ENCODE measurements at places on chromosomes 7 and 10.

GRCh38 chr7:1076184-1077072 is 11.5 kb upstream of the GPER1 start:
- DNase-seq, result no peak

- DNase-seq, result no peak
These were observed 126.1 kb upstream of the FRMD4A start for GRCh38 chr10:14456870-14457266.

DNA sequence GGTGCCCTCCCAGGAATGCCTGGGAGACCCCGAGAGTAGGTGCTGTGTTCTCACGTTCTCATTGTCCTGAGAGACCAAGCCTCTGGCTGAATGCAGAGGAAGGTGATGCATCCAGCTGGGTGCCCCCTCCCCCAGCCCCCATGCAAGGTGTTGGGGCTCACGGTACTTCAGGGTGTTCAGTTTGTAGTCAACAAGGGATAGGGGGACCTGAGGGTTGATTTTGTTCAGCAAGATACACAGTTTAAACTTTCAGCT is 60.4 kb upstream of the DUSP5 start:
- DNase-seq, result no peak

DNA sequence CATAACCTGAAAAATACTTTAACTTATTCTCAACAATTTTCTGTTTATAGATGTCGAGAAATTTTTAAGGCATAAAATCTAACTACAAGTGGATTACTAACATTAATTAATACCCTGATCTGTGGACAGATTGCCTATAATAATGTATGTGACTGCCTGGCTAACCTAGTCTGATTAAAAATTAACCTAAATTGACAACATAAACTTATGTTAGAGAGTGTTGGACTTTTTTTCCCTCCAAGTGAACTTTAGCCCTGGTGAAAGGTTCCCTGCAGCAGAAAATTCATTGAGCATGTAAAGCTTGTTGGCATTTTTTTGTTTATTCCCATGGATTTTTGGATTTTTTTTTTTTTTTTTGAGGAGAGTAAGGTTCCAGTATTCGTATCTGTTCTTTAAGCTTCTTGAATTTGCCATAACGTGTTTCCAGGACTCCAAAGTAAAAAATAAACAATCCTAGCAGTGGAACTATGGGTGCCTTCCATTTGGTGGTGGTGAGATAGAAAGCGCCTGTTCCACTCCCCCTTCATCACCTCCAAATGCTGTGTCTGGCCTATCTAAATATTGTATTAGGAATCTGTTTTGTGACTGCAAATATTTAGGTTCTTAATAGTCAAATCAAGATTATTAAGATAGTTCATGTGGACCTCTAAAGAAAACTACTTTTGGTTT is 36.1 kb downstream of the NET1 start:
- no peak for DNase-seq

DNA sequence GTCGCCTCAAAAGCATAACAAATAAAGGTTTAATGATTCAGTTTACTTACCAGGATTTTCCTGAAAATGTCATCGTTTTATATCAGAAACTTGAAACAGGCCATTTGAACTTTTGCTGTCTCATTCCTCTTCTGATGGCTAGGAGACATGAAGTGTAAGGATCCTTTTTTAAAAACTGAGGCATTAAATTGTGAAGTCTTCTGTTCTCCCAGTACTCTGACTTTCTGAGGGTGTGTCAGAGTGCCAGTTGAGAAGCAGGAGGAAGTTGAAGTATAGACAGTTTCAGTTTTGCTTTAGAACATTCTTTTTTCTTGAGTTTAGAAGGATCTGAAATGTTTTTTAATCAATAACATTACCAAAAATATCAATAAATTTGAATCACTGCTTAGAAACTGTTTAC is at the start of gene SAMD9L:
Gene SAMD9L, minus strand, starts transcription at position 242 of the 400 bp plus-strand sequence. CDS start 12,414 bp downstream, outside the sequence.
- peak; percentile 35 for DNase-seq

DNA sequence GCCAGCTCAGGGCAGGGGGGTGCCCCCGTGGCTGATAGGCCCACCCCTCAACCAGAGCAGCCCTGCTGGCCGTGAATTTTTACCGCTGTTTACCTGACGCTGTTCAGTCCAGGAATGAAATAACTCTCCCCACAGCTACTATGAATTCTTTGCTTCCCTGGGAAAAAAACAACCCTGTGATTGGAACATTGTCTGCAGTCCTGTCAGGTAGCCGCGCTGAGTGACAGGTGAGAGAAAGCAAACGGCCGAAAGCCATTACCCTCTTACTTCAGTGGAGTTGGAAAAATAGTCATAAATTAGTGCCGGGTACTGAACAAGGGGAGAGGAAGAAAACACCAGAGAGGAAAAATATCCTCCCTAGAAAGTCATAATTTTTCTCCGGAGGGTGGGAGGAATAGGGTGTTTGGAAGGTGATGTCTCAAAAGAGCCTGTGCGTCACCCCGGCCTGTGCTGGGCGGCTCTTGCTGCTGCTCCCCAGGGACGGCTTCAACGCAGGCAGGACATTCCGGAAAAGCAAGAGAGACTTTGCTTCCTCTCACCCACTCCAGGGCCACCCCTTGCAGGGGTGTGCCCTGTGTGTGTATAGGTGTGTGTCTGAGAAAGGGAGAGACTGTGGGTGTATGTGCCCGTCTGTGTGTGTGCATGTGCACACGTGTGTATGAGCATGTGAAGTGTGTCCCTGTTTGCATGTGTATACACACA is 69.0 kb downstream of the CDH23 start:
- DNase-seq, result no peak

- DNase-seq, result no peak
These were observed 3.8 kb upstream of the SAP25 start for GRCh38 chr7:100577507-100577906.

GRCh38 chr10:59243611-59244195 is 67.3 kb downstream of the PHYHIPL start:
- no peak for DNase-seq

GRCh38 chr10:111231779-111232178 is 154.9 kb downstream of the ADRA2A start:
- DNase-seq, result no peak

DNA sequence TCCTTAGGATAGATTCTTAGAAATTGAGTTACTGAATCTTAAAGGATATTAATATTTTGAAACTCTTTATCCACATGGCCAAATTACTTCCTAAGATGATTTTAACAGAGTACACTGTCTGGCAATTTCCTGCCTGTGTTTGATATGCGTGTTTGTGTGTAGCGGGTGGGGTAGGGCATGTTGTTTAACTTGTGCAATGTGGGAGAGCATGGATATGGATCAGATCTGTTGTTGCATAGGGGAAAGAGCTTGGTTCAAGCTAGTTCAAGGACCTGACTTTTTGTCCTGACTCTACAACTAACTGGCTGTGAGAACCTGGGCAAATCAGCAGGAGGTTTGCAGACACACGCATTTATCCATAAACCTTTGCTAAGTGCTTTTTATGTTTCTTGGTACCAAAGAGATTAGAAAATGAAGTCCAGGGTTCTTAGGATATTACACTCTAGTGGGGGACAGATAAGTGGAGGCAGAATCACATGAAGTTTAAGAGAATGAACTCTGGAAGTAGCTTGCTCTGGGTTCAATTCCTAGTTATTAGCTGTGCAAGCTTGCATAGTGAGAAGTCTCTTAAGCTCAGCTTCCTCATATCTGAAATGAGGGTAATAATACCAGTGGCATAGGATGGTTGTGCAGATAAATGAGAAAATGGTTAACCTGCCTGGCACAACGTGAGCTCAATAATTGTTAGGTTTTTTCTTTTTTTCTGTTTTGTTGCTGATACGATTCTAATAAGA is 96.3 kb upstream of the PRR15 start:
- DNase-seq, result no peak

- no peak for DNase-seq
These were observed 91.9 kb downstream of the ZNF783 start for GRCh38 chr7:149353739-149354504.

GRCh38 chr10:11869219-11869618 is 46.1 kb downstream of the PROSER2 start:
- no peak for DNase-seq

DNA sequence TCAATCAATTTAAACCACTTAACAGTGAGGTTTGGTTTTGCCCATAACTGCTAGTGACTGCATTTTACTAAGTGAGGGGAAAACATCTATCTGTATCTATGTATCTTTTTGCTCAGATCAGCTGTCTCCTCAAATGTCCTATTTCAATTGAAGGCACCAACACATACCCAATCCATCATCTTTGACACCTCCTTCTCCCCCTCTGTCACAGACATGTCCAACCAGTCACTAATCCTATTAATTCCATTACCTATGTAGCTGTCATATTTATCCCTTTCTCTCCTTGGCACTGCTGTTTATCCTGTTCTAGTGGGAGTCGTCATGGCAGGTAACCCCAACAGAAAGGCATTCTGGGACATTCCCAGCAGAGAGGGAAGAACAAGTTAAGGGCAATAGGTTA is 975.2 kb upstream of the AUTS2 start:
- no peak for DNase-seq

GRCh38 chr7:149828357-149829309 is 9.5 kb upstream of the ZNF862 start:
- no peak for DNase-seq

DNA sequence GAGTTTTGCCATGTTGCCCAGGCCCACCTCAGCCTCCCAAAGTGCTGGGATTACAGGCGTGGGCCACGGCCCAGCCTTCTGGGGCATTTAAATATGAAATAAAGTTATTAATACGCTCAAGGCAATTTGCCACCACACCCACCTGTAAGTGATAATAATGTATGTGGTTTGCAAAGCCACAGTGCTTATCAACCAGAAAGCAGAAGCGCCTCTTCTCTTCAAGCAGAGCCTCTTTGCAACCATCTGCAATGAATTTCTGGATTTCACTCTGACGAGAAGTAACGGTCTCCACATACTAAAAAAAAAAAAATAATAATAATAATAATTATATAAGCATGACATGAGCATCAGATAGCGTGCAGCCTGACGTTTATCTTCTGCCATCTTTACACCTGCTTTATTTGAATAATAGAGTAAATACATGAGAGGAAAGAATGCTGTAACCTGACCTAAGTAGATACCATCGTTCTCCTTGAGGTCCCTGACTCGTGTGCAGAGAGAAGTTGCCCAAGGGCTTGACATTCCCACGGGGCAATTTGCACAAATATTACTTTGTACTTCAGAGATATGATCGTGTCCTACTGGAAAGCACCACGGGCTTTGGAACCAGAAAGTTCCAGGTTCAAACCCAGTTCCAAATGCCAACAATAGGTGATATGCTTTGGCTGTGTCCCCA is 34.0 kb downstream of the BRI3 start:
- no peak for DNase-seq

GRCh38 chr10:1395481-1396296 is 339.5 kb downstream of the WDR37 start:
- no peak for DNase-seq

DNA sequence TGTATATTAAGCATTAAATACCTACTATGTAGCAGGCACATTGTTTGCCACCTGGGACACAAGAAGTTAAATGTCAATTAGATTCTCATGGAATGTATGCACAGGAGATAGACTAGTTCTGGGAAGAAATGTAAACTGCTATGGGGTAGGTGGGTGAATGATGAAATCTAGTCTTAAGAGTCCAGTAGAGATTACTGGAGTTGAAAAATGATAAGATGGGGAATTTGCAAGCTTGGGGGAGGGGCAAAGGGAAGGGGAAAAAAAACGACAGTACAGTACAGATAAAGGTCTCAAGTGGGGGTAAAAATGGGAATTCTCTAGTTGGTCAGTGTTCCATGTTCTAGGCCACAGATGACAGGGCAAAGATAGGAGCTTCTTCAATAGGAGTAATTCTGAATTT is 94.4 kb downstream of the ATE1 start:
- no peak for DNase-seq

- no peak for DNase-seq
These were observed 56.1 kb upstream of the PDLIM1 start for GRCh38 chr10:95346715-95347401.

DNA sequence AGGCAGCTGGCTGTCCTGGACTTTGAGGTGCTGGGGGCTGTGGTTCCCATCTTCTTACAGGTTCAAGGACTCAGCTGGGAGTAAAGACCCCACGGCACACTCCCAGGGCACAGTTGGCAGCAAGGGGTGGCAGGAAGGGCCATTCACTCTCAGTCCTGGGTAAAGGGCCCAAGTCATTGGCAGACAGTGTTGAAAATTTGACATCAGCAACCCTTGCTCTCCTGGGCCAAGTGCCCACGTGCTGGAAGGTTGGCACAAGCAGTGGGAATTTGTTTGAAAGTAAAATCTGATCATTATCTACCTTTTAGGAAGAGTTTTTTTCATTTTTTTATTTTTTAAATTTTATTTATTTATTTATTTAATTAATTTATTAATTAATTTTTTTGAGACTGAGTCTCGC is 241.6 kb upstream of the MKI67 start:
- no peak for DNase-seq

DNA sequence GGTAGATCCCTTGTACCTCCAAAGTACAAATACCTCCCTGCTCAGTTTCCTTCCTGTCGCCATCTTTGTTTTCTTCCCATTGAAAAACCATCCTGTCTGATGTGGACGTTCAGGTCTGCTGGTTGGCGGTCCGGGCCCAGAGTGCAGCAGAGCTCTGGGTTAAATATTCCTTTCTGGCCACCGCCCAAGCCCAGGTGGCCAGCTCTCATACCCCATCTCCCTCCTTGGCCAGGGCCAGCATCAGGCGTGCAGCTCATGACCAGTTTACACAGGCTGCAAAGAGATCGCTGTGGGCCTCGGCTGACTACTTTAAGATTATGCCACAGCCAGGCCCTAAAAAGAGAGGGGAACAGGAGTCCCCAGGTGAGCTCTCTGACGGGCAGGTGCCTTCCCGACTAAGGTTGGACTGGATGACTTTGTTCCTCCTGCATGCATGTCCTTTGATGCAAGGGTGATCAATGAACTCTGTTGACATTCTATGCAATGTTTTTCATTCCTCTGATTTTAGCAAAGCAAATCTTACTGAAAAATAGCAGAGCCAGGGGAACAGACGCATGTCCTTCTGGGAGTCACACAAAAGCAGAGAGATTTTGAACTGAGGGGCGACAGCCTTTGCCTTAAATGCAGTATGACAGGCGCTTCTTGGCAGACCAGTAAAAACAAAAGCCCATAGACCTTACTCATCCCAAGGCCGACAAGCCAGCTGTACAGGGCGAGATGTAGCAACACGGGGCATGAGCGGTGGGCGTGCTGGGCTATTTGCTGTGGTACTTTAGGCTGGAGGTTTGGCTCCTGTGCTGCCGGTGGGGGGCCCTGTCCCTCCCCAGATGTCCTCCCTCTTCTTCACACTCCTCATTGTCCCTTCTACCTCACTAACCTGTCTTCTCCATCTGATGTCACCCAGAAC is 33.3 kb upstream of the SH2B2 start:
- no peak for DNase-seq

GRCh38 chr10:129365767-129366402 is 101.2 kb upstream of the MGMT start:
- peak; percentile 4 for DNase-seq

GRCh38 chr10:114320249-114321116 is 81.4 kb downstream of the VWA2 start:
- DNase-seq, result no peak

- DNase-seq, result no peak
These were observed 203.5 kb downstream of the PTEN start for GRCh38 chr10:88066876-88067275.

DNA sequence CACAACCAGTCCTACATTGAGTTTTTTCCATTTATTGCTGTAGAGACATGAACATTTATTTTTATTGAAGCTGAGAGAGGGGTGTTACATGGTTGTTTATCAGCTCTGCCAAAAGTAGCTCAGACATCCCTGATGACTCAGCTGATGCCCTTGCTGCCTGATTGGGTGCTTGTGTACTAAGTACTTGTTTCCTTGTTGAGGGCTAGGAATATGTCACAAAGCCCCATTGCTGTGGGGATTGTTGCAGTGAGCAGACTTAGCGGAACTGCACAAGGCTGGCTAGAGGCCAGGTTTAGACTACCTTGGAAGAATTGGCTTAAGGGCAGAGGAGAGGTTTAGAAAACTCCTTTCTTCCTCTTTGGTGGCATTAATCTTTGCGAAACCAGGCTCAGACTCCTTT is 110.6 kb downstream of the AUTS2 start:
- no peak for DNase-seq

Measured in activated CD4-positive, alpha-beta T cell treated with anti-CD3 and anti-CD28 coated beads, Interleukin-2, Interleukin-4, amounts not matched to agents 100 ng/mL and 50 ng/mL, durations not matched to agents 16 hours and 8 hours (primary cell).